Midbrain (tissue), 1 donor: ENCODE measurements at places on chromosomes 2 and 18.

DNA sequence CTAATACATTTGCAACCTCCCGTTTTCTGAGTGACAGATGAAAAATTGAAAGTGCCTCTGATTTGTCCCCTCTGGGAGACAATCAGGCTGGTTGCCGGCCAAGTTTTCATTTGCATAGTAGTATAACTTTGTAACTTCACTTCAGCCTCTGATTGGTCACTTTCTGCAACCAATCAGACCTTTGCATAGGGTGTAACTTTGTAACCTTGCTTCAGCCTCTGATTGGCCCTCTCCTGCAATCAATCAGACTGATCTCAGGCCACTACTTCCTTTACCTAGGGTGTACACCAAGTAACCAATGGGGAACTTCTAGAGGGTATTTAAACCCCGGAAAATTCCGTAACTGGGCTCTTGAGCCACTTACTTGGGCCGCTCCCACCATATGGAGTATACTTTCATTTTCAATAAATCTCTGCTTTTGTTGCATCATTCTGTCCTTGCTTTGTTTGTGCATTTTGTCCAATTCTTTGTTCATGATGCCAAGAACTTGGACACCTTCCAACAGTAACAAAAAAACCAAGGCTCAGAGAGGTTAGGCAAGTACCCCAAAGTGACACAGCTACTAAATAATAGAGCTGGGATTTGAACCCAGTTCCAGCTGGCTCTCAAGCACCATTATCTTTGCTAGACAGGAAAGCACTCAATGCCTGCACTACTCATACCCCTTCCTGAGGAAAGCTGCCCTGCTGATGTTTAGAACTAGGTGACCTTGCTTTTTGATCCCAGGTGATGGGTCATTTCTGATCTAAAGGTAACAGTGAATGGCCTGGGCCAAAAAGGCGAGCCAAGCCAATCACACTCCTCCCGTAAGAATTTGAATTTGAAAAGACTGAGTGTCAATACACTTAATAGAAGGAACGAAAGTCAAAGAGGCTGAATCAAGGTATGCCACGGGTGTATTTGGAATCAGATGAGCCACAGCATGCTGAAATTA is 10.9 kb upstream of the MYOM1 start:
- no peak for DNase-seq

DNA sequence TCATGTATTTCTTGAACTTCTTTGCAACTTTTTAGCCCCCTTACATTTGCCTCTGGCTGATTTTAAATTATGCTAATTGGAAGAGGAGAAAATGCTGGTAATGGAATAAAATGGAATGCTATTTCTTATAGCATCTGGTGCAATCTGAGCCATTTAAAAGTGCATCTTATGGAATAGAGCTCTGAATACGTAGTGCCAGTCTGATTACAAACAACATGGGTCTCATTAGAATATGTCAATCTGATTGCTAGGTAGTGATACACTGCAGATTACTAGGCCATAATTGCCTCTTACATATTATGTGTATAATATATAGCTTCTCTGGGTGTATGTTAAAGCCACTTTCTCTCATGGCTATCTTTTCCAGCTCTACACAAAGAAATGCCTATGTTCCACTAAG is 159.1 kb downstream of the EPHA4 start:
- DNase-seq = no peak

GRCh38 chr2:207662203-207662602 is 37.0 kb upstream of the METTL21A start:
- DNase-seq = no peak

DNA sequence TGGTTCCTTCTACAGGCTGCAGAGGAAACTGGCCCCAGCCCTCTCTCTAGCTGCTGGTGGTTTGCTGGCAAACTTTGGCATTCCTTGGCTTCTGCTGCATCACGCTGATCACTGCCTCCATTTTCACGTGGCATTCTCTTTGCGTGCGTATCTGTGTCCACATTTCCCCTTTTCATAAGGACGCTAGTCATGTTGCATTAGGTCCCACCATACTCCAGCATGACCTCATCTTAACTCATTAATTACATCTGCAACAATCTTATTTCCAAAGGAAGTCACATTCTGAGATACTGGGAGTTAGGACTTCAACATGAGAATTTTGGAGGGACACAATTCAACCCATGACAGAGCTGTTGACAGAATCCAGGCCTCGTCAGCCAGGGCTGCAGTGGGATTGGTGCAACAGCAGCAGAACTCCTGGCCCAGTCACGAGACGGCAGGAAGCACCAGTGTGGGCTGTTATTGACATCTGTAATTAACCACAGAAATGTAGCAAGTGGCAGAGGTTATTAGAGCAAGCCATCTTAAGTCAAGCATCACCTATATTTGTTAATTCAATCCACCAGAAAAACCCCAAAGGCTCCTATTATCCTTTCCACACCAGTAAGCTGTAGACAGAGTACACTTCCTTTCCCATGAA is 132.4 kb downstream of the TMEM163 start:
- DNase-seq = no peak

GRCh38 chr2:38146275-38146906 is 70.4 kb upstream of the CYP1B1 start:
- DNase-seq = no peak

DNA sequence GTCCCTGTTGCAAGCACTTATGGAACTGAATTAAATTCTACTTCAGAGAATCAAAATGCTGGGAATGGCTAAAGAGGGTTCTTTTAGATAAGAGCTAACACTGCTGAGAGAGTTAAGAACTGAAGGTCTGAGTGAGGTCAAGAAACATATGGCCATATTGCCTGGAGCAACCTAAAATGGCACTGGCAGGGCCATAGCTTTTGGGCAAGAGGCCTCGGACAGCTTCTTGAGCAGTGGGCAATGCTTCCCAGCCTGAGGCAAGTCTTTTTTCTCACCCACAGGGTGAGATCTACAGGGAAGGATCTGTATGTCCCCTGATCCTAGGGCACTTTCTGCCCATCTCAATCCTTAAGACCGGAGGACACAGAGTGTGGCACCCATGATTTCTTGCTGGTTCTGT is 244.6 kb upstream of the NT5C1B start:
- DNase-seq = no peak

DNA sequence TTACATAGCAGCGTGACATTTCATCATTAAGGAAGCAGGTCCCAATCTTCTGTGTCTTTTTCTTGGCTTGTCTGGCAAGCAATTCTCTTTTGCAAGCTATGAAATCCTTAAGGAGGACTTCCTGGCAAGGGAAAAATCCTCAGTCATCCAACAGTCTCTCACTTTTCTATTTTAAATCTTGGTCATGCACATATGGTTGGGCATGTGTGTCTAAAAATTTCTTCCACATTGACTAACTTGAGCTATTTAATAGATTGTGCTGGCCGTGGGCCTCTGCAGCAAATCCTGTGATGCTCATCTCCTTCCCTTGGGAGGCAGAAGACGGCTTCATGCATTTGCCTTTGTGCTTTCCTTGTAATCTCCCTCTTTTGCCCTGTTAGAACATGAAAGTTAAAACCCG is 634.3 kb upstream of the FANCL start:
- no peak for DNase-seq
